ENCODE measurements at places on chromosomes 11 and 22.

GRCh38 chr11:88317536-88317935 is 20.0 kb downstream of the CTSC start:
- DNase-seq = no peak

- no peak for DNase-seq
These were observed 4.2 kb downstream of the SEPTIN5 start for GRCh38 chr22:19718456-19719049.

DNA sequence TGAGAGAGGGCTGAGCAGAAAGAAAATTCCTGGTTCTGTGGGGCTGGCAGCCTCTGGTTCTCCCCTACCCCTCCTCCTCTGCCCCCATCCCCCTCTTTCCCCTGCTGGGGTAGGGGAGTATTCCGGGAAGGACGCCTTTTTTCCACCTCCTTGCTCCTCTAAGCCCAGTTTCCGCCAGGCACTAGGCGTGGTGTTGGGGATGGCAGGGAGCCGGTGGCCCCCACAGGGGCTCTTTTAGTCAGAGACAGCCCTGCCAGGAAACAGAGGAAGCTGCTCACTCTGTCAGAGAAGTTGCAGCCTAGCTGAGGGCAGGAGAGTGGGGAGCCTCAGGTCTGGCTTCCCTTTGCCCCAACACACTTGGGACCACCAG is 15.6 kb upstream of the ARHGEF17 start:
- no peak for DNase-seq

DNA sequence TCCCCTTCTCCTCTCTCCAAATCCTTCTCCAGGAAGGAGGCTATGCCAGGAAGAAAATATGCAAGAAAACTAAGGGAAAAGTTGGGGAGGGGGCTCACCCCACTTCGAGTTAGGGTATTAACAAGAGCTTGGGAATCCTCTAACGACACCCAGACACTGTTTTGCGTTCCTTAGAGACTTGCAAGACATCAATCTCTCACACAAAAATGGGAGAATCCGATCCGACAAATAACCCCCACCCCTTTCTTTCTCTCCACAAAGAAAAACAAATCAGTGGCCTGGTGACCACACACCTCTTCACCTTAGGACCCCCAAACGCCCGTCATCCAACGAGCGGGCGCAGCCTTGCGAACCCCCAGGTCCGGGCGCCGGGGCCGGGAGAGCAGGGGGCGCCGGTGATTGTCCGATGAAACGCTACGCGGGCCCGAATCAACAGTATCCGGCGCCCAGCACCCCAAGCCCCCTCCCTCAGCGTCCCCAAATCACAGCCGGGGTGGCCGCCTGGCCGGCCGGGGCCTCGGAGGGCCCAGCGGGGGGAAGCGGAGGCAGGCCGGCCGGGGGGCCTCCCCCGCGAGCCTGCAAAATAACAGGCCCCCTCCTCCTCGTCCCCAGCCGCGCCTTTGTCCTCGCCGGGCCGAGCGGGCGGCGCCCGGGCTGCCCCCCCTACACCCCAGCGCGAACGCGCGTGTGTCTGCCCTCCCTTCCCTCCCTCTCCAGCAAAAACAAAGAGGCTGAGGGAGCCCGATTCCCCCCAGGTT is 690 bp downstream of the CSNK1E start:
- peak; percentile 61 for DNase-seq

DNA sequence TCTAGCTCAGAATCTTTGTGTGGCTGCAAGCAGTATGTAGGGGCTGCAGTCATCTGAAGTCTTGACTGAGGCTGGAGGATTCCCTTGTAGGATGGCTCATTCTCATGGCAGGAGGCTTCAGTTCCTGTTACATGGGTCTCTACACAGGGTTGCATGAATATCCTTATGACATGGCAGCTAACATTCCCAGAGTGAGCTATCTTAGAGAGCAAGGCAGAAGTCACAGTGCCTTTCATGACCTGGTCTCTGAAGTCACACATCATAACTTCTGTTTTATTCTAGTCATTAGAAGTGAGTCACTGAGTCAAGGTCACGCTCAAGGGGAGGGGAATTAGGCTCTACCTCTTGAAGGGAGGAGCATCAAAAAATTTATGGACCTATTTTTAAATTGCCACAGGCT is 10.3 kb upstream of the SPON1 start:
- no peak for DNase-seq

All from GM12891 (cell line).